ENCODE measurements at places on chromosomes 3 and 15. TPM values are rescaled to one million over a fixed set of nuclear protein-coding genes. Genes with fewer than 3 reads are reported as not detected.

DNA sequence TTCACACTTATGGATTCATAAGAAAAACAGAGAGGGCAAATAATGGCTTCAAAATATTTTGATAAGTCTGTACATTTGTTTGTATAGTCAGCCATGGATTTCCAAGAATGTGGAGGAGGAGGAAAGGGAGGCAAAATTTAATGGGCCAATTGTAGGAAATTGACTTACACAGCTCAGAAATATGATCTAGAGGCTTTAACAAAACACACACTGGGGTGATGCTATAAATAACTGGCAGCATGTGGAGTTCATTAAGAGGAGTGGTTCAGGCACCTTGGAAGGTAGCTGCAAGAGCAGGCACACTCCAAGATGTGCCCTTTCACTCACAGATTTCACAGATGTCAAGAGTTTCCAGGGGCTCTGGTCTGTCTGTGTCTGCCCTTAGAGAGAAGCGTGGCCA lies 193.4 kb upstream of the RASGRP1 start:
- no peak overlapping the region for H3K27ac ChIP-seq
- H3K27me3 ChIP-seq: no peaks in the 10 kb centered on the region
- no peaks in the 10 kb centered on the region for H3K4me1 ChIP-seq
- H3K4me3 ChIP-seq: no peak overlapping the region
- H3K36me3 ChIP-seq: no peaks in the 10 kb centered on the region

- DNase-seq: peak; percentile 23
- H3K27ac ChIP-seq: no peak overlapping the region
- H3K36me3 ChIP-seq: no peaks in the 10 kb centered on the region
- H3K4me3 ChIP-seq: no peak overlapping the region
Observed at GRCh38 chr3:56314842-56315241, 153.4 kb downstream of the ERC2 start.

DNA sequence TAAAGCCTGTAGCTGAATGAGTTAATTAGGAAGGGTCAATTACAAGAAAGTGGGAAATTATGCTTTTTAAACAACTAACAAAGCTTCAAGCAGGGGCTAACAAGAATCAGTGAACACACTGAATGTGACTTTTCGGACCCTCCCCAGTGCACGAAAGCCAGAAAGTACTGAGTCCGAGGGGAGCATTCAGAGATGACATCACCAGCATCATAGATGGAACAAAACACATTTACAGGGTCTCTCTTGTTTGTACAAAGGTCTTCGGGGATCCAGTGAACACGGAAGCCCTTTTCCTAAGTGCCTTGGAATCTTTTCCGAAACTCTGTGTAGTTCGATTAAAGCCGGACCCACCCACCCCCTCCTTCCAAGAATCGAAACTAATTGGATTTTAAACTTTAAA lies 829 bp downstream of the DCP1A start:
- H3K4me3 ChIP-seq: peak overlapping the region; percentile 79
- peaks cover 15% of the 10 kb centered on the region for H3K4me1 ChIP-seq
- no peaks in the 10 kb centered on the region for H3K27me3 ChIP-seq

- no peak for DNase-seq
- no peaks in the 10 kb centered on the region for H3K27me3 ChIP-seq
- H3K4me3 ChIP-seq: no peak overlapping the region
Observed at GRCh38 chr3:21755896-21756295, 4.9 kb upstream of the ZNF385D start.

- H3K27ac ChIP-seq: no peak overlapping the region
- DNase-seq: peak; percentile 87
- no peaks in the 10 kb centered on the region for H3K36me3 ChIP-seq
- peaks cover 23% of the 10 kb centered on the region for H3K4me1 ChIP-seq
- H3K27me3 ChIP-seq: peaks cover 92% of the 10 kb centered on the region
Observed at GRCh38 chr15:52805351-52806283, 15.5 kb upstream of the ONECUT1 start.

- DNase-seq: no peak
- H3K36me3 ChIP-seq: no peaks in the 10 kb centered on the region
- H3K4me1 ChIP-seq: no peaks in the 10 kb centered on the region
- H3K4me3 ChIP-seq: no peak overlapping the region
- no peak overlapping the region for H3K27ac ChIP-seq
- no peaks in the 10 kb centered on the region for H3K27me3 ChIP-seq
Observed at GRCh38 chr15:100592898-100593297, 9.1 kb downstream of the LINS1 start.

DNA sequence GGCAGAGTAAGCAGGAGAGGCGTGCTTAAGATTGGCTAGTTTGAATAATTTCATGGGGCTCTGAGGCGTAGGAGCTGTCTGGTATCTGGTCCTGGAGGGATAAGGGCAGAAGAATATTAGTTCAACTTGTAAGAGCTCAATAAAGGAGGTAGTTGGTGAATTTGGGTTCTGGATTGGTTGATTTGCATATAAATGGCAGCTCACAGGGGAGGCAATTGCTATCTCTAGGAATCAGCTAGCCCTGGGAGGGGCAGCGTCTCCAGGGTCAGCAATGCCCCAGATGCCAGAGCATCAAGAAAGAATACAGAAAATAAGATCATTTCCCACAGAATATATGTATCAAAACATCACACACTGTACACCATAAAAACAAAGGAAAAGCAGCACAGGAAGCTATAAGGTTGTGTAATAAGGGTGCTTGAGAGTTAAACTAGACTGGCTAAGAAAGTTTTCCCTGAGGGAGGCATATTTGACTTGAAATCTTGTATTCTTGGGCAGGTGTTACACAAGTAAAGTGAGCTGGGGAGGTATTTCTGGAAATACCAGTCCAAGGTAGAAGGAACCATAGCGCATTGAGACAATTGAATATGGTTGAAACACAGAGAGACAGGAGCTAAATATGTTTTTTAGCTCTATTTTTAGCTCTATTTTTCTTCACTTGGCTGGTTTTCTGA lies 6.1 kb downstream of the MOBP start:
- no peak for DNase-seq
- H3K36me3 ChIP-seq: peaks cover 3% of the 10 kb centered on the region
- no peak overlapping the region for H3K4me3 ChIP-seq
- no peak overlapping the region for H3K27ac ChIP-seq
- H3K27me3 ChIP-seq: no peaks in the 10 kb centered on the region

DNA sequence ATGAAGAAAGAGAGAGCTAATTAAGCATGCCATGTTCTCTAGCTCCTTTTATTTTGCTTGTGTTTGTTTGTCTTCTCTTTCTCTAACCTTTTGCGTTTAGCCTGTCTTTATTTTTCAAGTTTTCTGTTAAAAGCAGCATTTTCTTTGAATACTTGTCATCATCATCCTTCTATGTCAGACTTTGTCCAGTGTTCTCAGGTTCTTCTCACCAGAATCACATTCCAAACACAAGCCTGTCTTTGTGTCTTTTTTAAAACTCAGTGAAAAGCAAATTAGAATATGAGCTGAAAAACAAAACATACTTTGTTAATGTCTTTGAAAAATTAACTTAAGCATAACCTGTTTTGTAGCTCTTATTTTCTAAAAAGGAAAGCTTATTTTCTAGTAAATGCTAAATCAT lies 62.4 kb downstream of the LEKR1 start:
- peaks cover 12% of the 10 kb centered on the region for H3K4me1 ChIP-seq
- H3K36me3 ChIP-seq: no peaks in the 10 kb centered on the region
- no peak overlapping the region for H3K4me3 ChIP-seq
- no peak for DNase-seq
- no peaks in the 10 kb centered on the region for H3K27me3 ChIP-seq

- no peaks in the 10 kb centered on the region for H3K27me3 ChIP-seq
- peak; percentile 35 for DNase-seq
- no peak overlapping the region for H3K27ac ChIP-seq
- H3K36me3 ChIP-seq: no peaks in the 10 kb centered on the region
- H3K4me3 ChIP-seq: no peak overlapping the region
Observed at GRCh38 chr3:172155897-172156585, 116.7 kb downstream of the FNDC3B start.

GRCh38 chr3:64098670-64099069 lies 75.4 kb upstream of the PSMD6 start:
- H3K27me3 ChIP-seq: no peaks in the 10 kb centered on the region
- H3K27ac ChIP-seq: no peak overlapping the region
- DNase-seq: no peak
- peaks cover 21% of the 10 kb centered on the region for H3K4me1 ChIP-seq
- H3K36me3 ChIP-seq: no peaks in the 10 kb centered on the region

GRCh38 chr3:151687076-151687475 lies 46.7 kb upstream of the AADACL2 start:
- no peaks in the 10 kb centered on the region for H3K27me3 ChIP-seq
- no peak for DNase-seq
- H3K4me3 ChIP-seq: no peak overlapping the region

- DNase-seq: no peak
- H3K27me3 ChIP-seq: no peaks in the 10 kb centered on the region
- H3K4me1 ChIP-seq: no peaks in the 10 kb centered on the region
Observed at GRCh38 chr15:60917461-60918145, 311.5 kb downstream of the RORA start.

- peaks cover 5% of the 10 kb centered on the region for H3K4me1 ChIP-seq
- H3K27ac ChIP-seq: no peak overlapping the region
- H3K4me3 ChIP-seq: no peak overlapping the region
- peaks cover 21% of the 10 kb centered on the region for H3K27me3 ChIP-seq
Observed at GRCh38 chr3:194690501-194691372, 5.1 kb downstream of the FAM43A start.

GRCh38 chr3:57815036-57815435 lies 58.9 kb downstream of the SLMAP start:
- H3K4me1 ChIP-seq: no peaks in the 10 kb centered on the region
- H3K27ac ChIP-seq: no peak overlapping the region
- H3K36me3 ChIP-seq: no peaks in the 10 kb centered on the region
- H3K27me3 ChIP-seq: no peaks in the 10 kb centered on the region

GRCh38 chr15:52254391-52254790 lies 41.2 kb downstream of the MYO5C start:
- no peak overlapping the region for H3K4me3 ChIP-seq
- H3K27ac ChIP-seq: no peak overlapping the region
- no peaks in the 10 kb centered on the region for H3K27me3 ChIP-seq
- DNase-seq: no peak
- peaks cover 20% of the 10 kb centered on the region for H3K4me1 ChIP-seq

- no peak overlapping the region for H3K27ac ChIP-seq
- H3K4me1 ChIP-seq: peaks cover 6% of the 10 kb centered on the region
- no peak overlapping the region for H3K4me3 ChIP-seq
- H3K27me3 ChIP-seq: no peaks in the 10 kb centered on the region
- H3K36me3 ChIP-seq: no peaks in the 10 kb centered on the region
Observed at GRCh38 chr15:38012894-38013293, 78.5 kb downstream of the TMCO5A start.

DNA sequence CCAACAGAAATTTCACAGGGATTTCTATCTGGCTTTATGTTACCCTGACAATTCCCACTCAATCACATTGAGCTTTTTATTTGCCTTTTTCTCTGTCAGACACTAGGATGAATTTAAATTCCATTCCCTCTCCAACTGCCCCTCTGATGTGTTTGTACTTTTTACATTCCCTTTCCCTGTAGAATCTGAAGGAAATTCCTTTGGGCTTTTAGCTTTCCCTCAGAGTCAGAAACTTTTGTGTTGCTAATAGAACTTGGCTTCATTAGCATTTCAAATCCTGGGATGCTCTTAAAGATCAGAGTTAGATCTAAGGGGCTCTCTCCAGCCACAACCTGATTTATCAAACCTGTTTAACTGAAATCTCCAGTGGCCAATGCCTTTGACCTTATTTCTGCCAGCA lies 7.9 kb upstream of the RARB start:
- peak overlapping the region; percentile 74 for H3K27ac ChIP-seq
- H3K4me1 ChIP-seq: peaks cover 28% of the 10 kb centered on the region
- no peaks in the 10 kb centered on the region for H3K36me3 ChIP-seq

FMN1 gene
- 2.2 TPM for total RNA-seq

SAXO2 gene
- total RNA-seq: 1.4 TPM

ECE2 gene
- 0.15 TPM for total RNA-seq

BCL6 gene
- total RNA-seq: 14.2 TPM

HACD2 gene
- 26.6 TPM for total RNA-seq

Measured in neural progenitor cell (in vitro differentiated cells).